Coronary artery (tissue), 2 donors: ENCODE measurements at places on chromosomes 16 and 17.

- no peak for DNase-seq
Measured at GRCh38 chr16:68377667-68378393, 67.0 kb downstream of the PRMT7 start.

GRCh38 chr17:28475151-28475900, 1.9 kb downstream of the SLC13A2 start:
- DNase-seq, result no peak

GRCh38 chr17:4375039-4375748, 8.7 kb upstream of the UBE2G1 start:
- no peak for DNase-seq

GRCh38 chr16:30004811-30005242, 6.0 kb downstream of the DOC2A start:
- DNase-seq, result no peak

DNA sequence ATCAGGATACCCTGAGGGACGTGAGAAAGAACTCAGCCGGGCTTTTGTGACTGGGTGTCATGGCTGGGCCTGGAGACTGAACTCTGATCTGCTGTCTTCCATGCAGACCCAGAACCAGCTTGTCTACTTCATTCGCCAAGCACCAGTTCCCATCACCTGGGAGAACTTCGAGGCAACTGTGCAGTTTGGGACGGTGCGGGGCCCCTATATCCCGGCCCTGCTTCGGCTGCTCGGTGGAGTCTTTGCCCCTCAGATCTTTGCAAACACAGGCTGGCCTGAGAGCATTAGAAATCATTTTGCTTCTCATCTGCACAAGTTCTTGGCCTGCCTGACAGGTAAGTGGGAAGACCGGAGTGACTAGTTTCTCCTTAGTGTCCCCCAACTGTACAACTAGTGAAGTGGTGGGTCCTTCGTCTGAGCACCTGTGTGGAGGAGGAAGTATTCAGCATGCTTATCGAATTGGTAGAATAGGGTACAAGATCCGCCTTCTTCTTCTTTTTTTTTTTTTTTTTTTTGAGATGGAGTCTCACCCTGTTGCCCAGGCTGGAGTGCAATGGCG, 15.5 kb downstream of the DNAH2 start:
- no peak for DNase-seq

GRCh38 chr17:55531053-55531728, 19.9 kb upstream of the SMIM36 start:
- no peak for DNase-seq

DNA sequence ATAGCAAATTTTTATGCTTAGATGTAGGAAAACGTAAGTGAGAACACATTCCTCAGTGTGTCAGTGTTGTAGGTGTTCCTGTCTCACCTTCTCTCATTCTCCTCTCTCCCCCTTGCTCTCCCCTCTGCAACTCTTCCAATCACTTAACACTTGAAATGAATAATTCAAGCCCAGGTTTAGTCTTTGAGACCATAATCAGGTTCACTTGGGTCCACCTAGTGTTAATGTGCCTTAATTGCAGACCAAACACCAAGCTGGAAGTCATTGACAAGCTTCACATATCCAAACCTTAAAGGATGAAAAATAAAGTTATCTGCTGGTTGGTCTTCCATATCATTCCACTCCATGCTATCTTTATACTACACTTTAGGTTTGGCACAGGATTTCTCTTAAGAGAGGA, 37.0 kb downstream of the STXBP4 start:
- no peak for DNase-seq

DNA sequence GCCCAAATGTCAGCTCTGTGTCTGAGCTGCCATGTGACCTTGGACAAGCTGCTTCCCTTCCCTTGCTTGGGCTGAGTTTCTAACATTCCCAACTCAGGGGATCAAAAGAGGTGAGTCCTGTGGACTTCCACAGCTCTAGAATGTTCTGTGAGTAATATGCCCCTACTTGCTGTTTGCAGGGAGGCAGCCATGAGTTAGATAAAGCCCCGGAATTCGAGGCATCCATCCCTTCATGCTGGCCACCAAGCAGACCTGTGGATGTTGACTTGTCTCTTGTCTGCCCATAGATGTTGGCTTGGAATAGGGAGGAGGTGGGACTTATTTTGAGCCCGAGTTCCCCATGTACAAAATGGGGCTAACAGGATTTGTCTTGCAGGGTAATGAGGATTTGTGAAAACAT, 36.2 kb downstream of the KSR1 start:
- DNase-seq, result no peak

- no peak for DNase-seq
Measured at GRCh38 chr17:37118366-37119137, 169.8 kb downstream of the AATF start.

DNA sequence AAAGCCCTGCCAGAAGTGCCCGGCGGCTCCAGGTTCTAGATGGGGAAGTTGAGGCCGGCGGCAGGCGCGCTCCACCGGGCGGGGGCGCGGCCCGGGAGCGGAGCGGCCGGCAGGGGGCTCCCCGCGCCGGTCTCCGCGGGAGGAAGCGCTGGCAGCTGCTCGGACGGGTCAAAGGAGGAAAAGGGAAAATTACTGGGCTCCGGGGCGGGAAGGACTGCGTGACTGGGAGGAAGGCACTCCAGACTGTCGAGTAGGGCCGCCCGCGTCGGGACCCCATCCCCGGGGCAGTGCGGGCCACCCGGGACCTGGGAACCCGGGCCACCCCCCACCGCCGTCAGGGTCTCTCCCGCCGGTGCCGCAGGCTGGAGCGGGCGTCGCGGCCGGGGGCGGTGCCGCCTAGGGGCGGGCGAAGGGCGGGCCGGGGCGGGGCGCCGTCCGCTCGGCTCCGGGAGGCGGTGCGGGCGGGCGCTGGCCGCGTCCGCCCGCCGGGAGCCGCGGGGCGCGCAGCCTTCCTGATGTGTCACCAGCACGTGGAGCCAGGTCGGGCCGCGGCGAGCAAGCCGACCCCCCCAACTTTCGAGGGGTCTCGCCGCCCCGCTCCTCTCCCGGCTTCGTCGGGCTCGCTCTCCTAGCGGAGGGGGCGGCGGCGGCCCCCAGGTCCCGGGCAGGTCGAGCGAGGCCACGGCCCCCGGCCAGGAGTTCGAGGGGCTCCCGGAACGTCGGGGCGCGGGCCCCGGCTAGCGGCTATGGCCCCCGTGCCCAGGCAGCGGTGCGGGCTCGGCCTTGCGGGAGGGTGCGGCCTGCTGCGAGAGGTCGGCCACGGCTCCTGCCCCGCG, 167.5 kb downstream of the RAB11FIP4 start:
- peak; percentile 91 for DNase-seq

- peak; percentile 79 for DNase-seq
Measured at GRCh38 chr17:17641621-17642409, 39.4 kb upstream of the RAI1 start.

- DNase-seq, result no peak
Measured at GRCh38 chr17:29640981-29641642, 18.4 kb upstream of the CORO6 start.

GRCh38 chr17:1630662-1631061, 2.0 kb upstream of the SLC43A2 start:
- DNase-seq, result no peak

DNA sequence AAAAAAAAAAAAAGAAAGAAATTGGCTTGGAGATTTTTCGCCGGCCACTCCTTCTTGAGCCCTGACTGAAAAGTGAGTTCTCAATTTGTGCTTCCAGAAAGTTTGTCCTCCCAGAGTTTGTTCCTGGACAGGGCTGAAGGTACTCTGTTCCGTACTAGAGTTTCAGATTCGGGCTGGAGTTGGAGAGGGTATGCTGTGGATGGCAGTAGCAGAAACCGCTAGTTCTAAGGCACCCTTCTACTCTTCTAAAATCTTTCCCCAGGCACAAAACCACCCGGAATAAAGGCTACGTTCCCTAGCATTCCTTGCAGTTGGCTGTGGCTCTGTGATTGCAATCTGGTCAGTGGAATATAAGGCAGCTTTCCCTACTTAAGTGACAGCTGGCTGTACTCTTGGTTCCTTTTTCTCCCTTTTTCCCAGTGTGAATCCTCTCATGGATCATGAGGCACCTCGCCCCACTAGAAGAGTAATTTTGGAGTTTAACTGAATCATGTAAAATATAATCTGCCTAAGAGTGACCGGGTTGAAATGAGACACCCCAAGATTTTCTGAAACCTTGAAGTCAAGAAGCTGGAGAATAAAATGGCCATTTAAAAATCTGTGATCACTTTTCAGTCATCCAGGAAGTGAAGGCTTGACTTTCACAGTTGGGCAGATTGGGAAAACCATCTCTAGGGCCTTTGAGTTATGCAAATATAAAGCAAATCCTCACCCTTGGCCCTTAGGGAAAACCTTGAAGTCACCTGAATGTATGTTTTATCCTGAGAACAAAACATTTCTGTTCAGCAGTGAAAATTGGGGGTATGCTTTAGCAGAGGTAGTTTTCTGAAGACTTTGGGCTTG, 901 bp upstream of the HEATR6 start:
- no peak for DNase-seq

DNA sequence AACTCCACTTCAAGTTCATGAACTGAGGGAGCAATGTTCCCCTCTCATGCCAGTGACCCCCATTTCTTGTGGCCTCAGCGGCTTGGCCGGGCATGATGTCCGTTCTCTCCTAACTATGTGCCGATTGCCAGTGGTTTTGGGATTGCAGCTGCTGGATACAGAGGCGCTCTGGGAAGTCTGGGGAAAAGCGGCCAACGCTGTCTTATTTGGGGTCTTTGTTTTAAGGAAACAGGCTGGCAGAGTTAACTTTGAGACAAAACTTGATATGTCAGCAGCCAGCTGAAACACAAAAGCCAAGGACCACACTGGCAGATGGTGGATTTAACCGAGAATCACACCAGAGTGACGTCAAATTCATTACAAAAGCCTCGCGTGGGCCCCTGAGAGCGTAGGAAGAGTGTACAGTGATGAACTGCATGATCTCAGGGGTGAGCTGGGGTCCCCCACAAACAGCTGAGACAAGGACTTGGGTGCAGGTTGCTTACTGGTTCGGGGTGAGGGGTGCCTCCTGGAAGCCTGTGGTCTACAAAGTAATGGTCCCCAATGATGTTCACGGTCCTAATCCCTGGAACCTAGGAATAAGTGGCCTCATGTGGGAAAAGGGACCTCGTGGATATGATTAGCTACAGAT, 180.4 kb downstream of the IRF8 start:
- no peak for DNase-seq

DNA sequence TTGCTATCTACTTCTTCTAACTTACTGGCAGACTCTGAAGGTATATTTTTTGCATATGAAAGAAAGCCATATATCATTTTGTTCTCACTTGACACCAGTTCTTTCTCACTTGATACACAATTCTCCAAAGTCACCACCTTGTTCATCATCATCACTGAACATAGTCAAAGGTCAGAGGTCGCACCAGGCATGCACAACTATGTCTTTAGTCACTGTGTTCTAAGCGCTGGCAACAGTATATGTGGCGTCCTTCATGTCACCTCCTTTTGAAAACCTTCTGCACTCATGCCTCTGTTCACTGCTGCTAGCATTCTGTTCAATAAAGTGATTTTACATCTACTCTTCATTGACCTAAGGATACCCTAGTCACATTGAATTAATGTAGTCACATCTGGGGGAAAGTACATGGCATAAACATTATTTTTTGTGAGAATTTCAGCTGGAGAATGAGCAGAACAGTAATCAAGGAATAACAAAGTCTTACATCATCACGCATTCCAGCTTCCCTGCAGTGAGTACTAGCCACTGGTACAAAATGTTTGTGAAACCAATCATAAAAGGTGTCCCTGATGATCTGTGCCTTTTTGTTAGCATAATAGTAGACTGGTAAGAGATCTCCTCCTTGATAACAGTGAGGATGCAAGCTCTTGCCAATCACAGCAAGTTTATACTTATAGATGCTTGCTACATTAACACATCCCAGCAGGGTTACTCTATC, 20.5 kb upstream of the TBX4 start:
- no peak for DNase-seq

GRCh38 chr17:56752263-56752836, 81.4 kb downstream of the C17orf67 start:
- no peak for DNase-seq

- DNase-seq, result no peak
Measured at GRCh38 chr17:19288453-19288852, 51.3 kb downstream of the EPN2 start.

DNA sequence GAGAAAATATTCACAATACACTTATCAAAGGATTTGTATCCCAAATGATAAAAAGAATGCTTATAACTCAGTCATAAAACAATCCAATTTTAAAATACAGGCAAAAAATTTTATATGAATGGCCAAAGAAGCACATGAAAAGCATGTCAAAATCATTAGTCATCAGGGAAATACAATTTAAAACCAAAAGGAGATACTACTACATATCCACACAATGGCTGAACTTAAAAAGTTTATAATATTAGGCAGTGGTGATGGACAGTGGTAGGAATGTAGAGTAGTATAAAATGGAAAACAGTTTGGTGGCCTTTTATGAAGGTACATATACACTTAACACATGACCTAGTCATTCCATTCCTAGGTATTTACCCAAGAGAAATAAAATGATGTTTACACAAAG, 12.2 kb downstream of the CMC2 start:
- no peak for DNase-seq

DNA sequence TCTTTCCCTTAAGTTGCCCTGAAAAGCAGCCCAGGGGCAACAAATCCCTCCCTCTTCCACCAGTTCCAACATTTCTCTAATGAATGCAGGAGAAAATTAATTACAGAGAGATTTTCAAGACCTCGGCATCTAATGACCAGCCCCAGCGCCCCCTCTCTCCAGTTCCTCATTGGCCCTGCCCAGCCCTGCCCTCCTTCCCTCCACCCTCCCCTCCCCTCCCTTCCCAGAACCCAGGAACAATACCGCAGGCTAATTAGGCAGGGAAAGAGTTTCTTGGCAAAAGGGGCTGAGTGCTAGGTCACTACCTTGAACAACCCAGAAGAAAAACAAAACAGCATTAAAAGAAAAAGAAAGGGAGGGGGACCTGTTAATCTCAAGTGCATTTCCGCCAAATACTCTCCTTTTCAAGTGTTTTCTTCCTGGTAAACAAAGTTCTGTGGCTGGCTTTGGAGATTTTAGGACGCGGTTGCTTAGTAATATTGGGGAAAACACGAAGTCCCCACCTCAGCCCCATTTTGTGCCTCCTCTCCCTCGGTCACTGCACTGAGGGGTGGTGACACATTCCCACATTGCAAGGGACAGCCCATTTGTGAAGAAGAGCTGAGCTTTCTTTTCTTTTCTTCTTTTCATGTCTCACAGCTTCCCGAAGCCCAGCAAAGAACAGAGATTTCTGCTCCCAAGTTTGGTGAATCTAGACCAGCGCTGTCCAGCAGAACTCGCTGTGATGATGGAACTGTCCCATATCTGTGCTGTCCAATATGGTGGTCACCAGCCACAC, 215.4 kb downstream of the SOX9 start:
- DNase-seq, result no peak

- no peak for DNase-seq
Measured at GRCh38 chr17:57197466-57198071, 58.8 kb upstream of the MSI2 start.

GRCh38 chr17:40615068-40615840, 32.4 kb downstream of the SMARCE1 start:
- DNase-seq, result no peak

DNA sequence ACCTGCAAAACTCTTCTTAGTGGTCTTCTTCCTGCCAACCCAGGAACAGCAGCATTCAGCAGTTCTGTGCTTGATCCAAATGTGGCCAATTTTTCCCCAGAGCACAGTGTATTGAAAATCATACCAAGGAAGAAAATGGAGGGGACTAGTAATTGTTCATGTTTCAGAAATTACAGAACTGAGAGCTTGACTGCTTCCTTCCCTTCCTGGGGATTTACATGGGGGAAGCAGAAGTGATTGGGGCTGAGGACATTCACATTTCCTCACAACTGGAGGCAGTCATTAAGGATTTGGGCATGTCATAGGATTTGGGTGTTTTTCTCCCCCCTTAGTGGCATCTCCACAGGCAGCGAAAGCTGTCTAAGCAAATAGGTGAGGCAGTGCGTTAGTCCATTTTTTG, 19.7 kb downstream of the CIITA start:
- DNase-seq, result no peak

- DNase-seq, result no peak
Measured at GRCh38 chr16:12211870-12212690, 235.5 kb downstream of the SNX29 start.
